ENCODE measurements at places on chromosomes 4 and X.

DNA sequence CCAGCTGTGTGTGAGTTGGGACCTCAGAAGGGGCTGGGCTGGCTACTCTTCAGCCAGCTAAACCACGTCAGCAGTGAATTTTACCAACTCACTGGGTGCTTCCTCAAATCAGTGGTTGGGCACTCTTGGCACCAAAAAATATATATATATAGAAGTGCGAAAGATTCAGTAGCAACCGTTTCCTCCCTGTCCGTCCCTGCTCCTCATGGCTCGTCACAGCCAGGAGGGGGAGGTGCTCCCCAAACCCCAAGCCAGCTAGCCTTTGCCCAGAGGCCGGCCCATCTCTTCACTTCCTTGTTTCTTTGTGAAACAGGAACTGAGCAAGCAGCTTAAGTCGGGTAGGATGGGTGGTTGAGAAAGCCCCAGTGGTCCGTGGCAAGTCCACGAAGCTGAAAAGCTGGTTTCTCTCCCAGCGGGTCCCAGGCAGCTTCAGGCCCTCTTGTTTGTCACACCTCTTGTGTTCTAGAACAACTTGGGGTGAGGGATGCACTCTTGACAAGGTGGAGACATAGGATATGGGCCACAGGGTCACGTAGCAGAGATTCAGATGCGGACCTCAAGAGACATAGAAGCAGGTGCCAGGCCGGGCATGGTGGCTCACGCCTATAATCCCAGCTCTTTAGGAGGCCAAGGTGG is 6.8 kb upstream of the SASH3 start:
- peak; percentile 91 for DNase-seq

GRCh38 chrX:73913580-73913979 is 350.6 kb downstream of the CHIC1 start:
- no peak for DNase-seq

DNA sequence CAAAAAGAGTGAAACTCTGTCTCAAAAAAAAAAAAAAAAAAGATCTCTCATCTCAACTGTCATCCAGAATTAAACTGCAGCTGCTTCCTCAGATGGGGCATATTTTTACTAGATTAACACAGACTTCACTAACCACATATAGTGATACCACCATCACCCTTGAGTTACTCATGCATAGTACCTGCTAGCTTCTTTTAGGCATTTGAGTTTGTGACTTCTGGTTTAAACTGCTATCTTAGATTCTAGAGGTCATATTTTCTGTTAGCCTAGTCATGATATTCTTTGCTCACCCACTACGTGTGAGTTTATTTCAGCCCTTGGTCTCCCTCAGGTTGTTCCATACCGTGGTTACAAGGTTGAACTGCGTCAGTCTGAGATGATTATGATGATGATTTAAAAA is 154.9 kb upstream of the BMP3 start:
- DNase-seq: peak; percentile 16

DNA sequence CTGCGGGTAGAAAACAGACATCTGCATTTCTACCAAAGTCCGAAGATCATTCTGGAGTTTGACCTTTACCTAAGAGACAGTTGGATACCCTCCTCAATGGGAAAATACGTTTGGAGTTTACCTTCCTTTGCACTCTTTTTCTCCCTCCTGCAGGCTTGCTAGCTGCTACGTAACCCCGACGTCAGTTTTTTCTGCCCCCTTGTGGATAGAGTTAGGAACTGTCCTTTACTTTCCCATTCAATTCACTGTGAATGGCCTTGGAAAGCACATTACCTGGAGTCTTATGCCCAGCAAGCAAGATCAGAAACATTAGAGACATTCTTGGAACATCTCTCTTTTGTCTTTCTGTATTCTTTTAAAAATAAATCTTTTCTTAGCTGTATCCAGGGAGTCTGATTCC is 250.7 kb downstream of the NAP1L3 start:
- no peak for DNase-seq

DNA sequence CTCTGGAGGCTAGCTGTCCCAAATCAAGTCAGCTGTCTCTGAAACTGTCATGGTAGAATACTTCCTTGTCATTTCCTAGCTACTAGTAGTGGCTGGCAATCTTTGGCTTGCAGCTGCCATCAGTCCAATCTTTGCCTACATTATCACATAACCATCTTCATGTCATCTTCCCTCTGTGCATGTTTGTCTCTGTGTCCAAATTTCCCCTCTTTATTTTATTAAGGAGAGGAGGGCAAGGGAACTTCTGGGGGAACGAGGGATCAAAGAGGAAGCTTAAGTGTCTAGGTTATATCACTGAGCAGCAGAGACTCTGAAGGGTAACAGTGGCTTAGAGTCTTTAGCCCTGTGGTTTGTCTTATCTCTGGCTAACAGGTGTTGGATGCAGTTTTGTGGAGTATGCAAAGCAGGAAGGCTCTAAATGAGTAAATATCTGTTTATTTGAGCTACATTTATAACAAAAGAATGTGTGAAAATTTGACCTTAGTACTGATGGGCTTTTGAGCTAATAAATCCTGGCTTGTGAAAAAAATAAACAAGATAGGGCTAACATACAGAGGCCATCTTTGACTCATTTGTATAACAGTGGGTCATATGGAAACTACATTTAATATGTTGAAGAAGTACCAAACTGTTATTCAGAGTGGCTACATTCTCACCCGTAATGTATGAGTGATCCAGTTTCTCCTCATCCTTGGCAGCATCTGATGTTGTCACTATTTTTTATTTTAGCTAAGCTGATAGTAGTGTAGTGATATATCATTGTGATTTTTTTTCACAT is 49.4 kb upstream of the ENOX2 start:
- no peak for DNase-seq

- DNase-seq: no peak
These were observed 1382.5 kb downstream of the C4orf33 start for GRCh38 chr4:130478406-130478805.

- DNase-seq: no peak
These were observed 2.1 kb upstream of the FAM9A start for GRCh38 chrX:8803326-8803725.

GRCh38 chr4:10204401-10205058 is 87.9 kb upstream of the WDR1 start:
- DNase-seq: no peak

DNA sequence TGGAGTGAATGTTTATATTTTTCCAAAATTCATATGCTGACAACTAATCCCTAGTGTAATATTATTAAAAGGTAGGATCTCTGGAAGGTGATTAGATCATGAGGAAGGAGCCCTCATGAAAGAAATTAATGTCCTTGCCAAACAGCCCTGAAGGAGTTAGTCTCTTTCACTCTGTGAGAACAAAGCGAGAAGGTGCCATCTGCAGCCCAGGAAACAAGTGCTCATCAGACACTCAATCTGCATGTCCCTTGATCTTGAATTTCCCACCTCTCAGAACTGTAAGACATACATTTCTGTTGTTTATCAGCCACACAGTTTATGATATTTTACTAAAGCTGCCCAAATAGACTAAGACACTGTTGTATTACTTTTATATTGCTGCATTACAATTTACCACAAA is 1283.4 kb downstream of the PCDH7 start:
- no peak for DNase-seq

- DNase-seq: no peak
These were observed 756.9 kb downstream of the FAT4 start for GRCh38 chr4:126071346-126072333.

DNA sequence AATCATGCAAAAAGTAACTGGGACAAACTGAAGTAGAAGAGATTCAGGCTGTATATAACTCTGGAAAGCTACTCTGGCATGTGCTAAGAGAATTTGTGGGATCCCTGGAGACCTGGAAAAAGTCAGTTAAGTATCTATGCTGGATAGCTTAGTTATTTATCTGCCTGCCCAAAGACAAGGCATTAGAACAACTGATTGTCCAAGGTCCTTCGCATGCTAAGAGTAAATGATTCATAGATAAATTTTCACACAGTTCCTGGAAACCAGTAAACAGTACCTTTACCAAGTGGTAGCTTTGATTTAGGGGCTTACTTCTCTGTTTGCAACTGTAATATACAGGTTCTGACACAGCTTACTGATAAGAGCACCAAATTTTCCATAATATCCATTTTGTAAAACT is 104.8 kb downstream of the ATP11C start:
- DNase-seq: no peak
